Caki2 (cell line): ENCODE measurements at places on chromosomes 2 and 18. TPM values are rescaled to one million over a fixed set of nuclear protein-coding genes. Genes with fewer than 3 reads are reported as not detected.

AUP1 gene
- 128 and 130 TPM in 2 replicates for total RNA-seq

WDCP gene
- 10.0 and 10.6 TPM in 2 replicates for total RNA-seq

FBXO36 gene
- total RNA-seq: 1.4 and 1.9 TPM in 2 replicates

MOCOS gene
- total RNA-seq: 3.7 and 10.2 TPM in 2 replicates

ABHD1 gene
- total RNA-seq: 0.78 TPM in 1 of 2 replicates, not detected in the other

NXPH2 gene
- 1.6 TPM in 1 of 2 replicates, not detected in the other for total RNA-seq

ARHGAP28 gene
- total RNA-seq: 0.27 and 0.46 TPM in 2 replicates

DNA sequence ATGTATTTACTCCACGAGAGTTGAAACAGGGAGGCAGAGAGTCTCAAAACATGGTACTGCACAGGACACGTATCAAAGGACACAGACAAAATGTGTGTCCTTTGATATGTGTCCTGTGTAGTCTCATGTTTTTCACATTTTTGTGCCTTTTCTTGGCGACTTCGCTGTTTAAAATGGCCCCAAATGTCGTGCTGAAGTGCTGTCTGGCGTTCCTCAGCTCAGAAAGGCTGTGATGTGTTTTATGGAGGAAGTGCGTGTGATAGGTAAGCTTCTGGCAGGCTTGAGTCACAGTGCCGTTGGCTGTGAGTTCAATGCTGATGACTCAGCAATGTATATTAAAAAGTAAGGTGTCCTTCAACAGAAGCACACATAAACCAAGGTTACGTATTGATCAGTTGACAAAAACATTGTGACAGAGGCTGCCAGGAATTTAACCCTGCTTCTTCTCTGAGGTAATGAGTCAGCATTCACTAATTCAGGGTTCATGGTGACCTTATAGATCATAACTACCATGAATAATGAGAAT, 78.2 kb downstream of the DYSF start:
- peak; percentile 42 for DNase-seq

- no peak for DNase-seq
Measured at GRCh38 chr2:231667496-231667895, 40.8 kb upstream of the PTMA start.

- no peak for DNase-seq
Measured at GRCh38 chr2:238231251-238231793, 8.5 kb downstream of the HES6 start.

DNA sequence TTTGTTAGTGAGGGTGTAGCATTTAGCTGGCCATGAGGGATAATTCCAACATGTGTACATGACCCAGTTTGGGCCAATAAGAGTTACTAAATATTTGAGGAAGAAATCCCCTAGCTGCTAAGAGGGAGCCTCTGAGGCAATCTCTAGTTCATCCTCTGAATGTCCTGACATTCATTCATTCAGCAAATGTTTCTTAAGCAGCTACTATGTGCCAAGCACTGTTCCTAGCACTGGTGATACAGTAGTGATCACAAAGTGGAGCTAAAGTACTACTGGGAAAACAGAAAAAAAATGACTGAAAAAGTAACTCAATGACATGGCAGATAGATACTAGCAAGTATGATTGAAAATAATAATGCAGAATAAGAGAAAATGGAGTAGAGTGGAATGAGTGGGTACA, 79.8 kb upstream of the PID1 start:
- no peak for DNase-seq

DNA sequence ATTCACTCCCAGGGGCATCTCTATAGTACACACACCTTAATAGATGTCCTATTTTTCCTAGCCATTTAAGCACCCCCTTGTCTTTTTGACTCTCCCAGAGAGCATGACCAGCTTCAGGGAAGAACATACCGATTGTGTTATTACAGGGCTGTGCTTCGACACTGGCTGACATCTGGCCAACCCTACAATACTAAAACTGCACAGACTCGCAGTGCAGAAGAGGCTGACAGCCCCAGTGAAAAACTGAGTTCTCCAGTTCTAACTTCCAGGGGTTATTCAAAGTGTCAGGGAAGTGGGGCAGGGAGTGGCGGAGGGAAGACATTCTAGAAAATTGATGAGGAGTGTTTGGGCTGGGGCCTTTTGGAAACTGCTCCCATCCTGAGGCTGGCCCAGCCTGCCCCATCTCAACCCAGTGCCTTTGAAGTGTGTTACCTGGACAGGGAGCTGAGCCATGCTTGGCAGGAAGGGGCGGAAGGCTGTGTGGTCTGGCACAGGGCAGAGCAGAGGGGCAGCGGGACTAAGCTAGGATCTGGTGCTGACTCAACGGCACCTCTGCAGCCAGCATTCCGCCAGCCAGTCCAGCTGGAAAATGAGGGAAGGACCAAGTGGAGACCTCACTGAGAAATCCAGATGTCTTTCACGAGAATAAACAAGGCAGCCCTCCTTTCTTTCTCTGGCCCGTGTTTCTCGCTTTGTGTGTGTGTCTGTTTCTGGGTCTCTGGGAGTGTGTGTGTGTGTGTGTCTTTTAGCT, 15.4 kb upstream of the IGFBP5 start:
- no peak for DNase-seq

GRCh38 chr2:37795456-37795855, 124.0 kb upstream of the CDC42EP3 start:
- DNase-seq: no peak

DNA sequence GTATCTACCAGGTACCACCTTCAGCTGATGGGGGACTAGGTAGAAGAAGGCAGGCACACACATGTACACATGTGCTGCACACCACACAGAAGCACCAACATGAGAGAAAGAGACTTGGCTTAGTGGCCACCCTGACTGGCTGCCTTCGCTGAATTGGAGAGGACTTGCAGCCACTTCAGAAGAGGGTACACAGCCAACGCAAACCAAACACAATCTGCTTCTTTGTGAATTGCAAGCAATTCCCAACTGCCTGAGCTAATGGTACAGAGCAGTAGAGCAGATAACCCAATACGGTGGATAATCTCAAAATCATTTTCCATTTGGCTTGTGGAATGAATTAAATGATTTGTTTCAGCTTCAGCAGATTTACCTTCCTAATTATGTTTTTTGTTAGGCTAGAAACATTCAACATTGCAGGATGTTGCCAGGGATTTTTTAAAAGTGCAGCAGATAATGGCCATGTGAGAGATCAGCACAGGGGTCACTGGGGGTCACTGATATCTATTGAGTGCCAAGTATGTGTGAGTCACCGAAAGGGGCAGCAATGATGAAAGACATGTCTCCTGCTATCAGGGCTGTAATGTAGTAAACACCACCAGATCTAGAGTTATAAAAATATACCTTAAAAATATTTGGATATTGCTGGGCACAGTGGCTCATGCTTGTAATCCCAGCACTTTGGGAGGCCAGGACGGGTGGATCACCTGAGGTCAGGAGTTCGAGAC, 652.6 kb downstream of the BCL11A start:
- DNase-seq: no peak

- no peak for DNase-seq
Measured at GRCh38 chr2:71332435-71332796, 834 bp downstream of the ZNF638 start.

DNA sequence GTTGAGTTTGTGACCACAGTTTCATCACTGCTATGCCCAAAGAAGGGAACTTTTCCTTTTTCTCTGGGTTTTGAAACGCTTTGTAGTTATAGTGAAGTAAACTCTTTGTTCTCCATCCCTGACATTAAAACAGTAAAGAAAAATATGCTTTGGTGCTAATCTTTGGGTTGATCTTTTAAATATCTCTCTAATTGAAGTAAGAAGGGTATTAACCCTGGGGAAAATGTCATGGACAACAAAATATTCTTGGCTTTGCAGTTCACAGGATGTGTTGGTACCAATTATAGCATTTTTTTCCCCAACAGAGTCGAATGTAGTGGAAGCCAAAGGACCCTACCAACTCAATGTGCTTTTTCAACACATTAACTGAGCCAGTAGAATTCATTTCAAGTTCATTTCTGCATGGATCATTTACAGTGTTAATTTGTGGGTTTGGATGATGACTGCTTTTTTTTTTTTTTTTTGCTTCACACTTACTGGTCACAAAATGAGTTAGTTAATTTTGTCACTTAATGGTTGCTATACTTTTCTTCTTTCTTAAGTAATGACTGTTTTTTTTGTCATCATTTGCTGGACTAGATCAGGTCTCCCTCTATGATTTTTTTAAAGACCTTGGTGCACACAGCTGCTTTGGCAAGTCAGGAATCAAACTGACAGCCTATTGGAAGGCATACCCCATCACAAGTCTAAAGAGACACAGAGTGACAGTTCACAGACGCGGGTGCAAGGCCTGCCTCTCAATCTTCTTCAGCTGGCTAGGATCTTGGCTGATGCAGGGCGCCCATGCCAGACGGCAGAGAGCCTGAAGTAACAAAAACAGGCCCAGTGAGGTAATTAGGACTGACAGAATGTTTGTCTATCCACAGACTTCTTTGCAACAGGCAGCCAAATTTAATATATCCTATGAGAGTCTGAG, 98.8 kb upstream of the MMADHC start:
- DNase-seq: no peak

- DNase-seq: peak; percentile 80
Measured at GRCh38 chr2:20065885-20066602, 14.6 kb upstream of the LAPTM4A start.

GRCh38 chr2:115939902-115940301, 1497.5 kb downstream of the DPP10 start:
- DNase-seq: peak; percentile 1

DNA sequence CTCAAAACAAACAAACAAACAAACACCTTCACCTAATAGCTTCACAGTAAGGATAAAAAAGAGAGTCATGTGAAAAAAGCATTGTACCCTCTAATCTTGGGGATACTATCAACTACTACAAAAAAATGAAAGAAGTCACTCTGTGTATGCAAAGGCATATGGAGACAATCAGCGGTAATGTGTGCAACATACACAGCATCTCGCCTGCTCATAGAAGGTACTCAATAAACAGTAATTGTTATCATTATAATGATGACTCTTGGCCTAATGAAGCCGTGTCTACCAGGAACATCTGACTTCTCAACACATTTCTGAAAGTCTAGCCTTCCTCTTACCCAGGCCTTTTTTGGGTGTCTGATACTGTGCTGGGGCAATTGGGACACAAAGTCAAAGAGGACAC, 55.3 kb downstream of the MYCN start:
- no peak for DNase-seq

- DNase-seq: no peak
Measured at GRCh38 chr2:235513984-235514626, 20.3 kb downstream of the AGAP1 start.

DNA sequence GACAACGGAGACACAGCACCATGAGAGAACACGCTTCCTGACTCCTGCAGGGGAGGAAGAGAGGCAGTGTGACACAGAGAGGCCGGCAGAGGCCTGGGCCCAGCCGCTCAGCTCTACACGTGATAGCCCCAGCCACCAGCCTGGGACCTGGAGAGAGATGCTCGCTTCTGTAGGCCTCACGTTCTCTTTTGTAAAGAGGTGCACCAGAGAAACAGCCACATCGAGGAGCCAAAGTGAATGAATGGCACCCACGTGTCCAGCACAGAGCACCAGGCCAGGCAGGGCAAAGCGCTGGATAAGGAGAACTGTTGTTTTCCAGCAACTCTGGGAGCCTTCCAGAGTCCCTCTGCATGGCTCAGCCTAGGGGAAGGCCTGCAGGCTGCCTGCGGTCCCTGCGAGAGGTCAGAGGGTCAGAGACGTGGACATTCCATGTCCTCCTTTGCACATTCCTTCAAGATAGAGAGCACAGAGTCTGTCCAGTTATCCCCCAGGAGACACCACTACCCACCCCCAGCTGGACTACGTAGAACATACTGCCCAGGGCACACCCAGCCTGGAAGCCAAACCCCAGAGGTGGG, 14.2 kb downstream of the LIMS2 start:
- no peak for DNase-seq

GRCh38 chr2:241219856-241220356, 31.4 kb downstream of the ANO7 start:
- no peak for DNase-seq

- no peak for DNase-seq
Measured at GRCh38 chr18:29969876-29970275, 1072.7 kb downstream of the DSC3 start.

GRCh38 chr18:22467760-22468553, 50.2 kb upstream of the CTAGE1 start:
- DNase-seq: peak; percentile 80

DNA sequence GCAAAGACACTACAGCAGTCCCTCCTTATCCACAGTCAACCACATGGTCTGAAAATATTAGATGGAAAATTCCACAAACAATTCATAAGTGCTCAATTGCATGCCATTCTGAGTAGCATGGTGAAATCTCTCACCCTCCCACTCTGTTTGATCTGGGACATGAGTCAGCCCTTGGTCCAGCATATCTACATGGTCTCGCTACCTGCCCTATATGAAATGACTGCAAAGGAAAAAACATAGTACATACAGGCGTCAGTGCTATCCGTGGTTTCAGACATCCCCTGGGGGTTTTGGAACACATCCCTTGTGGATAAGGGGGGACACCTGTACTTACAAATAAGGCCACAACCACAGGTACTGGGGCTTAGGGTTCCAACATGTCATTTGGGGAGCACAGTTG, 73.7 kb downstream of the CABLES1 start:
- DNase-seq: no peak

- DNase-seq: no peak
Measured at GRCh38 chr2:219466816-219467735, 31.6 kb upstream of the GMPPA start.

- DNase-seq: peak; percentile 30
Measured at GRCh38 chr2:210195101-210195852, 24.1 kb upstream of the KANSL1L start.

GRCh38 chr2:115443539-115444185, 1001.2 kb downstream of the DPP10 start:
- DNase-seq: no peak

DNA sequence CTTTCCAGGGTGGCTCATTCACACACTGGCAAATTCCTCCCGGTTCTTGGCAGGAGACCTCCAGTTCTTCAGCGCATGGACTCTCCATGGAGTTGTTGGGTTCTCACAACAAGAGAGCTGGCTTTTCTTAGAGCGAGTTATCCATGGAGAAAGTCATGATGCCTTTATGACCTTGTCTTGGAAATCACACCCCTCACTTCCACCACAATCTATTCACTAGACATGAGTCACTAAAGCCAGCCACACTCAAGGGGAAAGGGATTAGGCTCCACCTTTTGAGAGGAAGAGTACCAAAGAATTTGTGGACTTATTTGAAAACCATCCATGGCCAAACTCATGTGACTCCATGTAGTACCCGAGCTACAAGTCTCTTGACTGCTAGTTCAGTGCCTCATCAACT, 160.5 kb downstream of the SETBP1 start:
- DNase-seq: no peak

DNA sequence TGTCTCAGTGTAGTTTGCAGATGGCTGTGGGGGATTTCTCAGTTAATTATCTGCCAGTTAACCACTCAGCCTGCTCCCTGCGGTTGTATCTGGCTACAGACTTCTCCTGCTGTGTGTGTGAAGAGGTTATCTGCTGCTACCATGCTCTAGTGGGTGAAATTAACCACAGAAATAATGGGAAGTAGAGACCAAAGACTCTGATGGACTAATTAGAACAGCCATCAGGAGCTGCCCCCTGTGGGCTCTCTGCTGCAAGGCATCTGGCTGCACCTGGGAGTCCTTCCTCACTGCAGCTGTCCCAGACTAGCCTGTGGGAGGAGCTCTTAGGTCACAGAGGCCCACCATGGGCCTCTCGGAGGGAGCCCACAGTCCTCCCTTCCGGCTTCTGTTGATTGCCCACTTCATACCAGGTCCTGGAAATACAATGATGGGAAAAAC, 66.6 kb downstream of the CTIF start:
- DNase-seq: peak; percentile 43
